ENCODE measurements at places on chromosomes 6 and 20. TPM values are rescaled to one million over a fixed set of nuclear protein-coding genes. Genes with fewer than 3 reads are reported as not detected.

The TFAP2D gene
- not detected for total RNA-seq

DNA sequence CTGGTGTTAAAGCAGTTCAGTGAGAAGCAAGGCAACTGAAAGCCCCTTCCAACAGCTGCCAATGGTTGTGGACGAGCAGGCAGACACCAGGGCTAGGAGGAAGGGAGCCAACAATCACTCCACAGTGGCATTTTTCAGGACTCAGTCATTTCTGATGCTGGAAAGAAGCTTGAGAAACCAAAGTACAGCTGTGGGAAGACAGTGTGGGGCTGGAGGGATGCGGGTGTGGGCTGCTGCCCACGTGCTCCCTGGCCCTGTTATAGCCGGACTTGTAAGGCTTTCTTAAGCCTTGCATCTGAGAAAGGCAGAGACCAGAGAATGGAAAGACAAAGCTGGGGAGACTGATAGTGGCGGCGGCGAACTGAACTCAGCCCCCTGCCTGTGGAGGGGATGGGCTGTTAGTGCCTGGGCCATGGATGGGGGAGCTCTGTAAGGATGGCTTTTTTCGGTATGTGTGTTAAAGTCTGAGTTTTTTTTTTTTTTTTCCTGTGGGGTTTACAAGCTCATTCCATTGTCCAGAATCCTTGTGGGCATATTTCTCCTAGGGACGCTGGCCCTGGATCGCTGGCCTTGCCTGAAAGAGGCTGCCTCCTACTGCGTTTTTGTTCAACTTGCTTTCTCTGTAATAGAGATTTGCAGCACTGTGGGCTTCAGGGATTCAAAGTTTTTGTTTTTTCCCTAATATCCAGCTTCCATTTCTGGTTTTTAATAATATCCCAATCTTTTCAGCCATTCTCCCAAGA, 91.7 kb downstream of the GJA10 start:
- H3K27me3 ChIP-seq: no peaks in the 10 kb centered on the region
- no peak overlapping the region for H3K4me3 ChIP-seq
- DNase-seq: no peak
- peak overlapping the region; percentile 83 for H3K27ac ChIP-seq
- H3K36me3 ChIP-seq: no peaks in the 10 kb centered on the region

DNA sequence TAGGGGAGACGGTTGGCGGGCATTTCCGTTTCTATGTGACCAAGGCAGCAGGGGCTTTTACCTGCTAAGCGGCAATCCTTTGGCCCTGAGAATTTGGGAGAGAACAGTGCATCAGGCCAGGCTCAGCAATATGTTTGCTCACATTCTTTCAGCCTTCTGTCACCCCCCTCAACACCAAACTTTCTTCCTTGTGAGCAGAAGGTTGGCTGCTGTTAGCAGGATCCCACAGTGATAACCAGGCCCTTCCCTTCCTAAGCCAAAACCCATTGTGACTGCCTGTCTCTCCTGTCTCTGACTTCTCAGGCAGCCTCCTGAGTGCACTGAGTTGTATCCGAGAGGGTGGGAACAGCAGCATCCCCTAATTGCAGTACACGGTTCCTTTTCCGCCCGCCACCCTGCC, 43.7 kb downstream of the STK35 start:
- no peak overlapping the region for H3K27ac ChIP-seq
- peaks cover 18% of the 10 kb centered on the region for H3K36me3 ChIP-seq
- H3K4me3 ChIP-seq: no peak overlapping the region
- no peaks in the 10 kb centered on the region for H3K4me1 ChIP-seq
- DNase-seq: no peak

GRCh38 chr6:115078555-115078954, 735.7 kb upstream of the HS3ST5 start:
- H3K4me1 ChIP-seq: no peaks in the 10 kb centered on the region
- no peaks in the 10 kb centered on the region for H3K27me3 ChIP-seq
- no peak overlapping the region for H3K4me3 ChIP-seq
- H3K36me3 ChIP-seq: no peaks in the 10 kb centered on the region
- no peak overlapping the region for H3K27ac ChIP-seq

The SCRT2 gene
- not detected for total RNA-seq

All from mesothelial cell of epicardium (in vitro differentiated cells).